Immature natural killer cell (primary cell): ENCODE measurements at places on chromosomes 6 and 20.

DNA sequence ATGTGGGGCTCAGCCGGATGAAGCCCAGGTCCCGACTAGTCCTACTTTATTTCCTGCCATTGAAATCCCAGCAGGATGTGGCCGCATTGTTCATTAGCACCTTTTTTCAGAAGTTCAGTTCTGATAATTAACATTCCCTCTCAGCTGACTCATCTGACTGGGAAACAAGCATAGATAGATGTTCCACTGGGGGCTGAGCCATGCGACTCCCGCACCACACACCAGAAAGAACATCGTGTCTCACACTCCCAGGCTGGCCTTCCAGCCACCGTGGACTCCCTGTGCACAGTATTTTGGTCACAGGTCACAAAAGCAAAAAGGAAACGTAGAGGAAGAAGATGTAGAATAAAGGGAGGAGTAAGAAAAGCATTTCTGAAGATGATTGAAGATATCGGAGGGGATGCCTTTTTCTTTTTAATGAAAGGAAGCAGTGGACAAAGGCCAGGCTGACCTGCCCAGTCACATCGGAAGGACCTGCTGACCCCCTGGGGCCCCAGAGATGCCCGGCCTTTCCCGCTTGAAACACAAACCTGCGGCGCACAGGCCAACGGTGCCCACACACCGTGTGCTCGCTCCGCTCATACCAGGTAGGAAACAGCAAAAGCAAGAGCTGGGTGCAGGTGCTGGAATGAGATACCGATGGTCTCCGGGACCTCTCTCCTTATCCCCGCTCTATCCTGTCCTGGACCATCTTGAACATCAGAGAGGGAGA is 11.8 kb downstream of the RPS6KA2 start:
- H3K36me3 ChIP-seq = peaks cover 3% of the 10 kb centered on the region
- H3K27me3 ChIP-seq = peaks cover 3% of the 10 kb centered on the region
- no peak overlapping the region for H3K4me3 ChIP-seq
- H3K27ac ChIP-seq = no peak overlapping the region
- H3K4me1 ChIP-seq = no peaks in the 10 kb centered on the region
- no peak for DNase-seq

GRCh38 chr6:5786321-5786968 is 220.3 kb downstream of the NRN1 start:
- no peak overlapping the region for H3K27ac ChIP-seq
- peaks cover 5% of the 10 kb centered on the region for H3K27me3 ChIP-seq
- no peak for DNase-seq
- peaks cover 1% of the 10 kb centered on the region for H3K36me3 ChIP-seq
- H3K4me3 ChIP-seq = no peak overlapping the region

GRCh38 chr6:128508588-128509296 is 11.7 kb downstream of the PTPRK start:
- no peak overlapping the region for H3K4me3 ChIP-seq
- H3K36me3 ChIP-seq = no peaks in the 10 kb centered on the region
- DNase-seq = no peak
- H3K4me1 ChIP-seq = no peaks in the 10 kb centered on the region

- no peaks in the 10 kb centered on the region for H3K27me3 ChIP-seq
- H3K27ac ChIP-seq = no peak overlapping the region
- H3K4me3 ChIP-seq = no peak overlapping the region
- no peaks in the 10 kb centered on the region for H3K4me1 ChIP-seq
These were observed 154.6 kb upstream of the VGLL2 start for GRCh38 chr6:117110737-117111136.
